ENCODE measurements at places on chromosomes 6 and 20. TPM values are rescaled to one million over a fixed set of nuclear protein-coding genes. Genes with fewer than 3 reads are reported as not detected.

The C6orf163 gene
- total RNA-seq: 1.6 TPM

The TULP4 gene
- total RNA-seq: 26.5 TPM

The FHL5 gene
- not detected for total RNA-seq

- no peaks in the 10 kb centered on the region for H3K36me3 ChIP-seq
- peaks cover 2% of the 10 kb centered on the region for H3K27me3 ChIP-seq
- H3K27ac ChIP-seq: no peak overlapping the region
- no peak overlapping the region for H3K4me3 ChIP-seq
- no peak for DNase-seq
- H3K4me1 ChIP-seq: no peaks in the 10 kb centered on the region
Measured at GRCh38 chr6:22079783-22080182, 217.1 kb downstream of the PRL start.

The ZFP64 gene
- 12.2 TPM for total RNA-seq

The VGLL2 gene
- not detected for total RNA-seq

DNA sequence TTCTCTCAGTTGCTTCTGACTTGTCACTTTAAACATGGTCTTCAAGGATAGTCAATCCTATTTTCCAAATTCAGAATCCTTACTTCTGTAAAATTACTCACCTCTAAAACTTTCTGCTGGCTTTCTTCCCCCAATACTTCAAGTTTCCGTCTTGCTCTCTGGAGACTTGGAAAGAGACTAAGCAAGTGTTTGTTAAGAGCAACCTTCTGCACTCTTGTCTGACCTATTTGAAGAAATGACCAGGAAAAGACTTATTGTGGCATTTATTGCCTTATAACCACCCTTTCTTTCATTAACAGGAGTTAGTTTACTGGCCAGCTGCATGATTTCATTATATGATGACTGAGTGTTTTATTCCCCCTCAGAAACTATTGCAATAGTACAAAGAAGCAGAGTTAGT, 181.0 kb downstream of the TBC1D7 start:
- peaks cover 11% of the 10 kb centered on the region for H3K27me3 ChIP-seq
- H3K36me3 ChIP-seq: no peaks in the 10 kb centered on the region
- no peak for DNase-seq

The DPM1 gene
- 54.6 TPM for total RNA-seq

GRCh38 chr20:50112512-50113419, at the start of gene UBE2V1:
Gene UBE2V1, minus strand, starts transcription at chr20:50113150. Its CDS starts 22 bp downstream, at chr20:50113128.
- peaks cover 18% of the 10 kb centered on the region for H3K36me3 ChIP-seq
- H3K4me1 ChIP-seq: peaks cover 72% of the 10 kb centered on the region
- H3K27ac ChIP-seq: peak within 1 kb of the TSS; percentile 96
- peak within 1 kb of the TSS; percentile 100 for H3K4me3 ChIP-seq
- no peaks in the 10 kb centered on the region for H3K27me3 ChIP-seq

DNA sequence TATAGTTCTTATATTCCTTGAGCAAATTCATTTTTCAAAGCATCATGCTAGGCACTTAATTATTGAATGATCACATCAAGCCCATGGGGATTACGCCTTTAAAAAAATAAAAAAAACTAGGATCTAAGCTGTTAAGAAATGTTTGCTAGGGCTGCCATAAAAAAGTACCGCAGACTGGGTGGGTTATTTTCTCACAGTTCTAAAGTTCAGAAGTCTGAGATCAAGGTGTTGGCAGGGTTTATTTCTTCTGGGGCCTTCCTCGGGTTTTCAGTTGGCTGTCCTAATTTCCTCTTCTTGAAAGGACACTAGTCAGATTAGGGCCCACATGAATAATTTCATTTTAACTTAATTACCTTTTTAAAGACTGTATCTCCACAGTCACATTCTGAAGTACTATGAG, 165.6 kb upstream of the RIMS1 start:
- no peaks in the 10 kb centered on the region for H3K4me1 ChIP-seq
- no peaks in the 10 kb centered on the region for H3K27me3 ChIP-seq
- H3K27ac ChIP-seq: no peak overlapping the region
- DNase-seq: no peak
- H3K4me3 ChIP-seq: no peak overlapping the region

The PBX2 gene
- 91.9 TPM for total RNA-seq

DNA sequence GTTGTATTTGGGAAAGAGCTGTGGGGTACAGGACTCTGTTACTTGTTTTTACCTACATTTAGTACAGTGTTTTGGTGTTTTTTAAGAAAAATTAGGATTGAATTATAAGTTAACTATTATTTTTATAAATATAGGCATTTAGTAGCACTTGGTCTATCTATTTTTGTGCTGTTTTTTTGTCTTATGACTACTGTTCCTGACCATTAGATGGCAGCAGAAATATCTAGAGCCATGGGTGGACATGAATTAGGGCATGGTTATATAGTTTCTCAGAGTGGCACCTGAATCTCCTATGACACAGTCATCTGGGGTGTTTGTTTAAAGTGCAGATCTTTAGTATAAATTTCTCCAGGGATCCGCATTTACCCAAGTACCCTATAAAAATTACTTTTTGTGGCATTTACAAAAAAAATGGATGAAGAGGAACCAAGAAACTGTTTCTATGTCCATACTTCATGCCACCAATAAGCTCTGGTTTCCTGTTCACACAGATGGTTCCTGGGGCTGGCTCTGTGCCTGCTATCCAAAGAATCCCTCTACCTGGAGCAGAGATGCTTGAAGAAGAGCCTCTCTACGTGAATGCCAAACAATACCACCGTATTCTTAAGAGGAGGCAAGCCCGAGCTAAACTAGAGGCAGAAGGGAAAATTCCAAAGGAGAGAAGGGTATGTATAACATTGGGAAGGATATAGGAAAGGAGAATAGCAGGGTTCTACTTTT, 19.8 kb downstream of the NFYA start:
- no peak overlapping the region for H3K4me3 ChIP-seq
- peaks cover 59% of the 10 kb centered on the region for H3K36me3 ChIP-seq
- H3K27me3 ChIP-seq: no peaks in the 10 kb centered on the region
- DNase-seq: no peak
- no peak overlapping the region for H3K27ac ChIP-seq
- H3K4me1 ChIP-seq: peaks cover 10% of the 10 kb centered on the region

GRCh38 chr6:165117806-165118205, 191.6 kb downstream of the C6orf118 start:
- no peak overlapping the region for H3K27ac ChIP-seq
- no peak for DNase-seq
- H3K27me3 ChIP-seq: no peaks in the 10 kb centered on the region
- no peaks in the 10 kb centered on the region for H3K36me3 ChIP-seq
- no peak overlapping the region for H3K4me3 ChIP-seq
- no peaks in the 10 kb centered on the region for H3K4me1 ChIP-seq

DNA sequence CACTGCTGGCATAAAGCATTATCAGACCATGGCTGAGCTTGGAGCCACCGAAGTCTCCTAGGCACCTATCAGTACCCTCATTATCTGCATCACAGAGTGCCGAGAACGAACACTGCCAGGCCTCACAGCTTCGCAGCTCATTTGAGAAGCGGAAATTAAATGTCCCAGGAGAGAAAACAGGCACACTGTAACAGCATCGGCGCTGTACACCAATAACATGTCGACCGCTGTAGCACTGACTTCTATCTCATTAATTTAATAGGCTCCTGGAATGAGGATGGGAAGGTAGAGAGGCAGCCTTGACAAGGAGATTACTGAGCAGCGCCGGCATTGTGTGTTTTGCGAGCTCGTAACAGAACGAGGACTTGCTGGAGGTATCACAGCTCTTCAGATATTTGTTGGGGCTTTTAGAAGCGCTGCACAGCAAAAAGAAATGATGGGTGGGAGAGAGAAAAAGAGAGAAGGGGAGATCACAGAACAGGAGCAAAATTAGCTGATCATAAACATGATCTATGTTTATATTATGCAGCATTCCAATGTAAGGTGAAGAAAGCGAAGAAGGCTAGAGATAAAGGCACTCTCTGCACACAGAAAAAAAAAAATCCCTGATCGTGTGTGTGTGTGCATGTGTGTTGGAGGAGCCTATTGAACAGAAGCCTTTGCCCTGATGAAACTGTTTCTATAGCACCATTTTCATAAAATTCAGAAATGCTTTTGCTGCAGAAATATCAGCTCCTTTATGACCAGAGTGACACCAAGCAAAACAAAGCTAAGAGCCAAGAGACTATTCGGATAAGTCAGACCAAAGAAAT, 29.2 kb downstream of the ID4 start:
- no peak for DNase-seq
- H3K4me3 ChIP-seq: no peak overlapping the region
- H3K36me3 ChIP-seq: no peaks in the 10 kb centered on the region
- no peak overlapping the region for H3K27ac ChIP-seq
- no peaks in the 10 kb centered on the region for H3K4me1 ChIP-seq

The TMEM244 gene
- not detected for total RNA-seq

DNA sequence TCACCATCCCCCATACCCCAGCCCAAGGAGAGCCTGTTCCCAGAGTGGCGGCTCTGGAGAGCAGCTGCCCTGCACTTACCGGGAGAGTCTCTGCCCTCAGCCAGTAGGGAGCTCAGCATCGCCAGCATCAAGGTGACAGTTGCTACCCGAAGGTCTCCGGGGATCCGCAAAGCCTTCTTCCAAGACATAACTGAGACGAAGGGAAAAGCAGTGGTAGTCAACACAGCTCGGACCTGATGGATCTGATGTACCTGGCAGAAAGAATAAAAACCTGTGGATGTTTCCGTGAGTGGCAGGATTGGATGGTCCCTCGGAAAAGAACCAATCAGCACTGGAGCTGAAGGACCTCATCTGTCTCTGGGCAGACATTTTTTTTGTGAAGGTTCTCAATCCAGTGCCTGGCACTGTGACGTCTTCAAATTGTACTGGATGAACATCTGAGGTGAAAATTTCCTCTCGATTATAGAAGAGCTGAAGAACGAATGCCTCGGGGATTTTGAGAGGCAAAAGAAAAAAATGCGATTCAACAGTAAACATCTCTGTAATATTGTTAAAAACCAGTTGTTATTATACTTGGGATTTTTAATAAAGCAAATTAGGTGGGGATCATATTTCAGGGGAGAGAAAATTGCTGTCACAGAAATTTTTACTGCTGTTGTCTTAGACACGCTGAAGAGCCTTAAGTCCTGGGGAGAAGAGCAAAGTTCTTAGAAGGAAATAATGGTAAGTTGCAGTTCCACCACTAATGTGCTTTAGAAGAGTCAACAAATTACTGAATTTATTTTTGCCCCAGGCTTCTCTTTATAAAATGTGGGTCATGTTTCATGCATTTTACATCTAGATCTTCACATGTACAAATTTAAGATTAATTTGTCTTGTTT, at the start of gene HLA-DQB1:
Gene HLA-DQB1, minus strand, starts transcription at position 238 of the 881 bp plus-strand sequence. Its CDS starts 50 bp downstream, at position 188.
- peak within 1 kb of the TSS; percentile 87 for H3K4me3 ChIP-seq
- H3K4me1 ChIP-seq: peaks cover 45% of the 10 kb centered on the region
- peak; percentile 57 for DNase-seq
- peak within 1 kb of the TSS; percentile 72 for H3K27ac ChIP-seq
- H3K27me3 ChIP-seq: peaks cover 32% of the 10 kb centered on the region

The HLA-G gene
- 0.91 TPM for total RNA-seq

DNA sequence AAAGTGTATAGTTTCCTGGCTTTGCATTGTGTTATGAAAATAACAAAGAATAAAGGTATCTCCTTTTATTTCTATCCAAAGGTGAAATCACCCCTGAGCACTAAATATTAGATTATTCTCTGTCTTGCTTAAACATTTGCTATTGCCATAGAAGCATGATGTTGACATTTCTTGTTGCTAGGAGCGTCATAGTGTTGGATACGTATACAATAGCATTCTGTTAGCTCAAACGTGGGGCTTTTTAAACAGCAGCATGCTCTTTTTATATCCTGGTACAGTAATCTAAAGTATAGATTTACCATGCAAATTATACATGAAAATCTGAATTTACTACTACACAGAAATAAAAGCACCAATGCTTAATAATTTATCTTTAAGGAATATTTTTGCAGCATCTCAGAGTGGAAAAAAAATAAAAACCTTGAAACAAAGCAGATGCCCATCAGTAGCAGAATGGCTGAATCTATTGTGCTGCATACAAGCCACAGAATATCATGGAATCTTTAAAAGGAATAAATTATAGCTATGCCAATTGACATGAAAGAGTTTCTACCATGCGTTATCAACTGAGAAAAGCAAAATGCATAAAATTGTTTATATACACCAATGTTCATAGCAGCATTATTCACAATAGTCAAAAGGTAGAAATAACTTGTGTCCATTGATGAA, 9.6 kb upstream of the HSF2 start:
- no peak for DNase-seq
- H3K27me3 ChIP-seq: peaks cover 5% of the 10 kb centered on the region
- H3K4me3 ChIP-seq: no peak overlapping the region
- peaks cover 11% of the 10 kb centered on the region for H3K4me1 ChIP-seq
- H3K27ac ChIP-seq: no peak overlapping the region
- H3K36me3 ChIP-seq: no peaks in the 10 kb centered on the region

DNA sequence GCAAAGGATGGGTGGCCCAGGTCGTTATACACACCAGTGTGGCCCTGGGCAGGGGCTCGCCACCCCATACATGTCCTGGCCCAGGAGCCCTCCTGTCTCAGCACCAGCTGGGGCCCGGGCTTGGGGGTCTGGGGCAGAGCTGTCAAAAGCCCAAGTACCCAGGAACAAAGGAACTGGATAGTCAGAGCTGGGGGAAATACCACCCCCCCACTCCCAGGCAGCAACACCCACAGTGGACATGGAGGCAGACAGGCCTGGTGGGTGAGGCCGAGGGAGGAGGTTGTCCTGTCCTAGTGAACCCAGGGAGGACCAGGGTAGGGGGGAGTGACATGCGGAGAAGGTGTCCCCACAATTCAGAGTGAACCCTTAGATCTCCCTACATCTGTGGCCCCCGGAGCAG, 406.5 kb downstream of the CDH4 start:
- H3K27ac ChIP-seq: no peak overlapping the region
- no peaks in the 10 kb centered on the region for H3K36me3 ChIP-seq
- DNase-seq: no peak
- H3K27me3 ChIP-seq: no peaks in the 10 kb centered on the region
- H3K4me3 ChIP-seq: no peak overlapping the region

DNA sequence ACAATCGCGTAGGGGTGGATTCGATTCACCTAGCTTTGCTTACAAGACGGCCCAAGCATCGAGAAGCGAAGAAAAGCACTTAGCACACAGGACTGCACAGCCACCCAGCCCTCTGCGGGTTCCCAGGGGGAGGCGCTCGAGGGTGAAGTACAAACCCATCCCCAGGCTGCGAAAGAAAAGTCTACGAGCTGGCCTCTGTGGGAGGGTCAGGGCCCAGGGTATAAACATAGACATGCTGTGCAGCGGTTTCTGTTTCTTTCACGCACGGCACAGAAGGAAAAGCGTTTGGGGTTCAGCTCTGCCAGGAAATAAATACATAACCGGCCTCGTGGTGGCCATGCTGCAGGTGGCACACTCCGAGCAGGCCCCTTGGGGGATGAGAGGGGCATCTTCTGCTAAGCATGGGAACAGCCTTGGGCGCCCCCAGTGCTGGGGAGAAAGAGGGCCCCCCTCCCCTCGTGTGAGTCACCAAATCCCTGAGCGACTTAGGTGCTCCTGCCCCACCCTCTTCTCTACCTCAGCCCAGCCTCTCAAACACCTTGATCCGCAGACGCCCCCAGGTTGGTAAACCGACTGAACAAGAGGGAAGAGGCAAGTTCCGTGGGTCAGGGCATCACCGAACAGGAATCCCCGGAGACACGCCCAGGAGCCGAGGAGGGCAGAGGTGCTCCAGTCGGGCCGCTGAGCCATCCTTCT, 91.6 kb upstream of the RIPOR2 start:
- peak overlapping the region; percentile 74 for H3K4me3 ChIP-seq
- no peaks in the 10 kb centered on the region for H3K27me3 ChIP-seq
- peak overlapping the region; percentile 83 for H3K27ac ChIP-seq
- H3K4me1 ChIP-seq: peaks cover 48% of the 10 kb centered on the region
- H3K36me3 ChIP-seq: no peaks in the 10 kb centered on the region

The GGT7 gene
- total RNA-seq: 13.7 TPM

All from activated T-helper 1 cell treated with anti-CD3 and anti-CD28 coated beads, Interleukin-12 subunit alpha, Interleukin-12 subunit beta, Interleukin-2, Interleukin-4 antibody, amounts not matched to agents 30 ng/mL and 10 ng/mL and 1 ng/mL, durations not matched to agents 14 hours and 24 hours and 36 hours (primary cell).